ENCODE measurements at places on chromosomes 11 and 22.

DNA sequence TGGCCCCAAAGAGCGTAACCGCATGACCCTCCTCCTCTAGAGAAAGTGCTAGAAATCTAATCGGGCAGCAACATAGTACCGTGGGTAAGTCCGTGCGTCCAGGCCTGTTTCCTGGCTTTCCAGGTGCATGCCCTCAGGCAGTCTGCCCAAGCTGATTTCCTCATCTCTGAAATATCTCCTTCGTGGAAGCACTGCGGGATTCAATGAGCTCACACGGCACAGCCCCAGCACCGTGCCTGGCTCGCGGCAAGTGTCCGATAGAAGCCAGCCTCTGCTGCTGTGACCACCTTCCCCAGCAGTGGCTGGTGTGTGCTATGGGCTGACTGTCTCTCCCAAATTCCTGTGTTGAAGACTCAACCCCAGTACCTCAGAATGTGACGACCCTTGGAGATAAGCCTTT is 20.7 kb downstream of the RPUSD4 start:
- DNase-seq: no peak

DNA sequence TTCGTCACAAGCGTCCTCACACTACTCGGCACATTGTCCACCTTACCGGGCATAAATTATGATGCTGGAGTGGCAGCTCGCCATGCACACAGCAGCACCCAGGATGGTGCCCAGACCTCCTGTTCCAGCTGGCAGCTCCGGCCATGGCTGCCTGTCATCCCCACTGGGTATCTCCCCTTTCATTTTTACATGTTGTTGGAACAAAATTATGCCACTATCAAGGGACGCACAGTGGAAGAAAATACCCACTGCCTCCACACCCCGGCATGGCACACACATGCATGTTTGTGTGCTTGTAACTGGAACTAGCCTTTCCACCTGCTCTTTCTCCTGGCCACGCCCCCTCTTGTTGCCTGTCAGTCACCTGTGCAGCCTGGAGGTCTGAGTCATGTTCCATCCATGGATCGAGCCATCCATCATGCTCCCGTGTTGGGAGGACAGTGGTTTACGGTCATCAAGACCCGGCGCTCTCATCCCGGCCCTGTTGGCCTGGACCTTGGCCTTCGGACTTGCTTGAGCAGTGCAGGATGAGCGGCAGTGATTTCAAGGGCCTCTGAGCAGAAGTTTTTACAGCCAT is 1069.6 kb downstream of the BRD1 start:
- peak; percentile 31 for DNase-seq

DNA sequence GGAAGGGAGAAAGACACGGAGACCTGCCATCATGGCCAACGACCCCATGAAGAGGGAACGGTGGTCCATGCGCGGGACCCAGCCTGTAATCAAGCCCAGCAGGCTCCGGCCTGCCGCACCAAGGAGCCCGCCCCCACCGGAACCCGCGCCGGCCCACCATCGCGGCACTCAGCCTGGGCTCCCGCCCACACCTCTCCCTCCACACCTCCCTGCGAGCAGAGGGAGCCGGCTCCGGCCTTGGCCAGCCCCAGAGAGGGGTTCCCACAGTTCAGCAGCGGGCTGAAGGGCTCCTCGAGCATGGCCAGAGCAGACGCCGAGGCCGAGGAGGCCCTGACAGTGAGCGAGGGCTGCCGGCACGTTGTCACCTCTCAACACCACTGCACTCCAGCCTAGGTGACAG is 1302.8 kb upstream of the CNTN5 start:
- DNase-seq: no peak

GRCh38 chr11:105854269-105854668 is 167.8 kb downstream of the MSANTD4 start:
- no peak for DNase-seq

- DNase-seq: no peak
Observed at GRCh38 chr11:132330515-132330914, 960.1 kb downstream of the NTM start.

GRCh38 chr11:29268733-29269132 is 748.1 kb downstream of the KCNA4 start:
- DNase-seq: no peak

DNA sequence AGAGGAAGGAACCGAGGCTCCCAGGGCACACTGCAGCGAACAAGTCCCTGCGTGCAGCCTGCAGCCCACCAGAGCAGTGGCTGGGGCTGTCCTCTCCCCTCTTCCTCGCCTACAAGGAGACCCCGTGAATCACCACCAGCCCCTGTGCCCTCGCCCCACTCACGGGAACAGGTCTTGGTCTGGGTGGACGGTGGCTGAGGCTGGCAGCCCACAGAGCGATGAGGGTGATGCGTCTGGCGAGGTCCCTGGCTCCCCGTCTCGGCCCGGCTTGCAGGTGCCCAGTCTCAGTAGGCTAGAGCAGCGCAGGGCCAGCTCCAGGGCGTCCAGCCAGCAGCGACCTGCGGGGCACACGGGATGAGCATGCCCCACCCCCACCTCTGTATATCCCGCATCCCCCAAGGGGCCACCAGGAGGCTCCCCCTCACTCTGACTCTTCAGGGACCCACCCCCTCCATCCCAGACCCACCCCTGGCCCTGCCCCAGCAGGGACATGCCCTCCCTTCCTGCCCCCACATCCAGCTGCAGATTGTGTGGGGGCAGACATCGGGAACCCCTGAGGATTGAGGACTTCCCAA is 50.5 kb upstream of the CARS1 start:
- DNase-seq: no peak

DNA sequence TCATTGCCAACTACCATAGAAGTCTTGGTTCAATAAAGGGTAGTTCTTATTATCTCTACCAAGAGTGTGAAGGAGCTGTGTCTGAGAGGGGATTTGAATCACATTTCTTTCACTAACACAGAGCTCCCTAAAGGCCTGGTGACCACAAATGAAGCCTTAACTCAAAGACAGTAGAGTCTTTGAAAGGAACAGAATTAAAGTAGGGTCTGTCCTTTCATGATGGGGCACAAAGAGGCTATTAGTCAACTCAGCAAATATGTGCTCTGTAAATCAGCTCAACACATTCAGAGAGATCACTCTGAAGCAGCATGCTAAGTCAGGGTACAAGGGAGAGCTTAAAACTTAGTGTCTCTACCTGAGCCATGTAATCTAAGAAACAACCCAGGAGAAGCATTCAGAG is 212.4 kb upstream of the SYN3 start:
- no peak for DNase-seq

DNA sequence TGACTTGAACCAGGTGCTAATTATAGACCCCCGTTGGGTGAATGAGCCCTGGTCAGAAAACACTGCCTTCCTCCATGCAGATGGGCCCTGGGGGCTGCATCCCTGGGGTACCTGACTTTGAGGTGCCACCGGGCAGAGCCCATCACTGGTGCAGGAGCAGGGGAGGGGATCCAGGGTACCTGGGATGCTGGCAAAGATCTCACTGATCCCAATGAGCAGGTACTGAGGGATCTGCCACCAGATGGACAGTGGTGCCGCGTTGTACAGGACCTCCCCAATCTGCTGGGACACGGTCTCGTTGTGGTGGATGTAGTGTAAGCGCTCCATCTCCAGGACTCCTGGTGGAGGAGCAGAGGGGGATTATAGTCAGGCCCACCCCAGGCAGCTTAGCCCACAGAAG is 12.7 kb downstream of the SLC15A3 start:
- DNase-seq: no peak

- no peak for DNase-seq
Observed at GRCh38 chr22:36116127-36116526, 44.4 kb downstream of the APOL3 start.

DNA sequence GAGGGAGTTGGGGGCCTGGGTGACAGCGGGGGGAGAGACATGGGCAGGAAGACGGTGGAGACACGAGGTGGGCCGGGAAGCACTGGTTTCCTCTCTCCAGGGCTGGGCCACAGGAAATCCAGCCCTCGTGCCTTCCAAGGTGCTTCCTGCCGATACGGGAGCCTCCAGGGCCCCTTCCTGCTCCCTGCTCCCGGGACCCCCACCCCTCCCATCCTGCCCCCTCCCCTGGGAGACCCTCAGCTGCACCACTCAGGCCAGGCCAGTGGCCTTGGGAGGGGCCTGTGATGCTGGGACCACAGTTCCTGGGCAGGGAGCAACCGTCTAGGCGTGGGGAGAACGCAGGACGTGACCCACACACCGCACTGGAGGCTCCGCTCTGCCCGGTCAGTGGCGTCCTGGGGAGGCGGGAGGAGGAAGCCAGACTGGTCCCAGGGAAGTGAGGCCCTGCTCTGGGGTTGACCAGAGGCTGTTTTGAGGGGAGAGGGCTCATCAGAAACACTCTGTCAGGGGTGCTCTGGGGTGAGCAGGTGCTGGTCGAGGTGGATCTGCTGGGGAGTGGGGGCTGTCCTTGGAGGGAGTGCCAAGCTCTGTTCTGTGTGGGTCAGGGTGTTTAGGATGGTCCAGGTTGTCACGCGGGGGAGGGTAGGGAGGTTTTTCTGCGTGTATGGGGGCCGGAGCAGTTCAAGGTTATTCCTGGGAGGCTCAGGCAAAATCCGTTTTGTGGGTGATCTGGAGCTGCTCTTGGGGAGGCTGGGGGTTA is at the start of gene SHANK3:
TSS of gene SHANK3 (plus strand) at position 353 of the 760 bp plus-strand sequence.
- DNase-seq: no peak

GRCh38 chr11:33893711-33894397 is 2.0 kb upstream of the LMO2 start:
- DNase-seq: peak; percentile 48

DNA sequence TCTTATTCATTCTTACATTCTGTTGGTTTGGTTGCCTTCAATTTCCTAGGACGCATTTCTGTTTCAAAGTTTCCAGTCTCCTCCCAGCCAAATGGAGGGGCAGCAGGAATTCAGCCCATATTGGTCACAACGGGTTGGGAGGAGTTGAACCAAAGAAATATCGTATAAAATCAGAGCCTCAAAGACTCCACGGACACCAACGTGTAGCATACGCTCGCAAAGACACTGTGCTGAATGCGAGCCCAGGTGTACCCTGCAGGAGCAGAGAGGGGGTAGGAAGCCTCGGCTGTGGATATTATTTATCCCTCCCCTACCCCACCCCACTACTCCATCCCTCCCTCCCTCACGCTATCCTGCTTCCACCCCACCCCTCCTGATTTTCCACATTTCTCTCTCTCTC is 15.5 kb upstream of the CCND1 start:
- no peak for DNase-seq

DNA sequence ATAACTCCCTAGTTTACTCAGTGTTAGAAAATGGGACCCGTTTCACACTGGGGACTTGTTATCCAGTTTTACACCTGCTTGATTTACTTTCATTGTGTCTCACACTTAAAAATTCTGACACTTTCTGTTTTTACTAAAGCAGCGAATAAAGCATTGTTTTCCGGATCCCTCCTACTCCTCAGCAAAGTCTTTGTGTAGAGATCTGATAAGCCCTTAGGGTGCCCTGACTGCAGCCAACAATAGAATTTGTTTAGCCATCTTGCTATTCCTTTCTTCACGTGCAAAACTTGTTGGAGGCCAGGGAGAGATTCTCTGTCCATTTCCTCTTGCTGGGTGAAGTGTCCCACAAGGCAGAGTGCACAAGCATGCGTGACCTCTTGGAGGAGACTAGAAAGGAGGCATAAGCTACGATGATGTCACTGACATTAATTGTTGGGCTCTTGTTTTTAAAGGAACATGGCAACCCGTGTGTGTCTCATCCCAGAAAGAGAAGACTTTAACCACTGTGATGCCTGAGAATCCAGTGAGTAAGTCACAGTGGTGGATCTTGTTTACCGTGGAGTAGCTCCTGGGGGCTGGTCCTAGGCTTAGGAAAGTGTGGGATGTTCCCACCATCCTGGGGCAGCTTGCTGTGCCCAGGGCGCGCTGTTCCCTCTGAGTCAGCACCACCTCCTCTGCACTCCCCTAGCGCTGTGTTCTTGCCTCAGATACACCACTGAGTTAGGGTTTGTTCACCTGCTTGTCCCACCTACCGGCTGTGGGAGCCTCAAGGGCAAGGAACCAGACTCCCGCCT is 27.7 kb downstream of the MICAL2 start:
- no peak for DNase-seq

GRCh38 chr11:34223021-34223813 is 117.8 kb downstream of the NAT10 start:
- no peak for DNase-seq

- DNase-seq: no peak
Observed at GRCh38 chr11:35631891-35632290, 13.6 kb downstream of the FJX1 start.

DNA sequence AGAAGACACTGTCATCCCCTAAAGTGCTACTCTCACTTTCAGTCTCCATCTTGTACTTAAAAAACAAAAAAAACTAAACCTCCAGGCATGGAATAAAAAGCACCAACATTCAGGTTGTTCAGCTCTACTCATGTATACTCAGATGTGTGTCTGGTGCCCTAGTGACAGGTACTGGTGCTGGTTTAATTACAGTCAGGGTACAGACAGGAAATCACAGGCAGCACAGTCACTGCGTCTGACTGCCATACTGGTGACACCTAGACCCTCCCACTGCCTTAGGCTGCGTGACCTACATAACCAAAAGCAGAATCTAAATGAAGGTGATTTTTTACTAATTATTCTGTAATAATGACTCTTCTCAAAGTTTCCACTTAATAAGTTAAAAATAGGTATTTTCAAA is at the start of gene ARHGAP32:
TSS of gene ARHGAP32 (minus strand) at position 176 of the 400 bp plus-strand sequence. CDS start at position 49, 127 bp downstream.
- no peak for DNase-seq

- no peak for DNase-seq
Observed at GRCh38 chr11:4039011-4039410, 55.6 kb upstream of the RRM1 start.

- DNase-seq: no peak
Observed at GRCh38 chr22:29617922-29618629, 14.6 kb downstream of the NF2 start.

- DNase-seq: no peak
Observed at GRCh38 chr11:15497366-15497765, 382.6 kb downstream of the INSC start.

- no peak for DNase-seq
Observed at GRCh38 chr11:69076129-69076791, 27.5 kb downstream of the TPCN2 start.

DNA sequence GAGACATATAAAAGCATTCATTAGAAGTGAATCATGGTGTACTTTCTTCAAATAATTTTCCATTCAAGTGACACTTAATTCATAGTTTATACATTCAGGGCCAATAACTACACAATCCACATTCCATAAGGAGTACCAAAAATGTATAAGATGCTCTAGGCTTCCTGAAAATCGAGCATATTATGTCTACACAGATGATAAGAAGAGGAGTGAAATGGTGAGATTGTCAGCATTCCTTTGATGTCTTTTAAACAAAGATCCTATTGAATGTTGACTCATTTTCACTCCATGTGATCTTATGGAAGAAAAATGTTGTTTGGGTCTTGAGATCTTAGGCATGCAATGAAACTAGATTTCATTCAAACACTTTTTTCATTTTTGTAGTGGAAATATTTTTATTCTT is 843.2 kb downstream of the KCNA4 start:
- no peak for DNase-seq

DNA sequence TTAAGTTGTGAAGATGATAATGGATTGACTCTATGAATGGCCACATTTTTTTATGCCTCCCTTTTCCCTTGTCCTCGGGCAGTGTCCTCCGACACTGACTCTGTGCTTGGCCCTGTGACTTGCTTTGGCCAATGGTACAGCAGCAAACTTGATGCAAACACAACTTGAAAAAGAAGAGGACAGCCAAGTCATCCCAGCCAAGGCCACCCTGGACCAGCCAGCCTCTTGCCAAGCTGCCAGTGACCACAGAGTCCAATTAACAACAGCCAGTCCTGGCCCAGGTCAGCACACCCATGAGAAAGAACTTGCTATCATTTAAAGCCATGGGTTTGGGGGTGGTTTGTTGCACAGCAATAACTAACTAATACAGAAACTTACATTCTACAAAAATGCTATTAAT is 63.4 kb upstream of the SLC35C1 start:
- DNase-seq: no peak

Measured in liver (tissue), 10 donors.